Stimulated activated CD8-positive, alpha-beta memory T cell treated with anti-CD3 and anti-CD28 coated beads, Interleukin-4, amount 100 ng/mL, for 4 hours (primary cell): ENCODE measurements at places on chromosomes 5 and 9.

- DNase-seq, result no peak
Observed at GRCh38 chr5:11224436-11225187, 463.6 kb upstream of the DAP start.

DNA sequence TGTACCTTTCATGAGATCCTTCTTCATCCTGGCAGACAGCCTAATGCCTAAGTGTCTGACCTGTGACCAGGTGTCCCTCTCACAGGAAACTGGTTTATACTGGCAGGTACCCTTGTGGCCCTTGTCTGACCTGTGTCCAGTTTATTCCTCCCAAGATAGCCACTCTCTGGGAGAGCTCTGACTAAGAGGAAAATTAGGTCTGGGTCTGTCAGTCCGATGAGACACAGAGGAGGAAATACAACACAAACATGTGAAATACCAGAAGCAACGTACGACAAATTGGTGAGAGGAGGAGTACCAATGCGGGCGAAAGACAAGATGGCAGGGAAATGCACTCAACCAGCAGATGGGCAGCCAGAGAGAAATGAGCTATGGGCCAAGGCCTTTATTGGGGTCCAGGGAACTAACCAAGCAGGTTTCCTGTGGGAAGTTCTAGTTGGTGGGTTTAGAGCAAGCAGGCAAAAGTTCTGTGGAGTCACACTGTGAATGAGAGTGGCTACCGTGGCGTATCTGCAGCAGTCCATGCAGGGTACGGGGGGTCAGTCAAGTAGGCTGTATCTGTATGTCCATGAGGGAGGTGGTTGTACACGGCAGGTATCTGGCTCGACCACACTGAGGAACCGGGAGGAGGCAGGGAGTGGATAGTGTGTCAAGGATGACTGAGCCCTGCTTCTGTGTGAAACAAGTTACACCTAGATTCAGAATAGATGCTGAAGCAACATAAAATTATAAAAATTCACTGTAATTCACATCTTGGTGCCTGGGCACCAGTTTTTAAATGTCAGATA is 109.0 kb downstream of the MLLT3 start:
- no peak for DNase-seq

DNA sequence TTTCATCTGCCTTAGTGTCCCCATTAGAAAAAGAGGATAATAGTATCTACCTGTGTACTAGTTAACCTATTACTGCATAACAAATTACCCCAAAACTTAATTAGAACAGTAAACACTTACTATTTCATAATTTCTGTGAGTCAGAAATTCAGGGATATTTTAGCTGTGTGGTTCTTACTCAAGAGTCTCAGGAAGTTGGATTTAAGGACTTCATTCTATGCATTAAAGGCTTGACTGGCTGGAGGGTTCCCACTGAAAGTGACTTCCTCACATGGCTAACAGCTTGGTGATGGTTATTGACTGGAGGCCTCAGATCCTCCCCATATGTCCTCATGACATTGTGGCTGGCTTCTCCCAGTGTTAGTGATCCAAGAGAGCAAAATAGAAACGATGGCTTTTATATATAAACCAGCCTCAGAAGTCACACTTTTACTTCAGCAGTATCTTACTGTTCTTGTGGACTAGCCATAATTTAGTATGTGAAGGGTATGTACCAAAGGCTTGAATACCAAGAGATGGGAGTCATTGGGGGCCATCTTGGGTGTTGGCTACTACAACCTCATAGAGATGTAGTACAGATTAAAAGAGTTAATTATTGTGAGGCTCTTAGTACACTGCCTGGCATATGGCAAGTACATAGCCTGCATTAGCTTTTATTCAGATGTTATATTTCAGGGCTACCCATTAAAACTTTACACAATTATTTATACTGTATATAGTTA is 9.9 kb downstream of the RAD23B start:
- no peak for DNase-seq

- DNase-seq, result no peak
Observed at GRCh38 chr5:90899014-90899604, 340.5 kb downstream of the ADGRV1 start.

DNA sequence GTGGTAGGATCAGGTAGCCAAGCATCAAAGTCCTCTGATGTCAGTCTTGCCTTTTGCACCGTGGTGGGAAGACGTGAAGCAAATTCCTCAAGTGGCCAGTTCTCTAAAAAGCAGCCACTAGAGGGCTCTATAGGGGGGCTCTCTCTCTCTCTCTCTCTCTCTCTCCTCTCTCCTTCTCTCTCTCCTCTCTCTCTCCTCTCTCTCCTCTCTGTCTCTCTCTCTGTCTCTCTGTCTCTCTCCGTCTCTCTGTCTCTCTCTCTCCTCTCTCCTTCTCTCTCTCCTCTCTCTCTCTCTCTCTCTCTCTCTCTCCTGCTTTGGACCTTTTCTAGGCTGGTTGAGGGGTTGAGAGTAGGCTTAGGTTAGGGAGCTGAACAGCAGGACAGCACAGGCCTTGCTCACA is 13.9 kb upstream of the OSMR start:
- no peak for DNase-seq

DNA sequence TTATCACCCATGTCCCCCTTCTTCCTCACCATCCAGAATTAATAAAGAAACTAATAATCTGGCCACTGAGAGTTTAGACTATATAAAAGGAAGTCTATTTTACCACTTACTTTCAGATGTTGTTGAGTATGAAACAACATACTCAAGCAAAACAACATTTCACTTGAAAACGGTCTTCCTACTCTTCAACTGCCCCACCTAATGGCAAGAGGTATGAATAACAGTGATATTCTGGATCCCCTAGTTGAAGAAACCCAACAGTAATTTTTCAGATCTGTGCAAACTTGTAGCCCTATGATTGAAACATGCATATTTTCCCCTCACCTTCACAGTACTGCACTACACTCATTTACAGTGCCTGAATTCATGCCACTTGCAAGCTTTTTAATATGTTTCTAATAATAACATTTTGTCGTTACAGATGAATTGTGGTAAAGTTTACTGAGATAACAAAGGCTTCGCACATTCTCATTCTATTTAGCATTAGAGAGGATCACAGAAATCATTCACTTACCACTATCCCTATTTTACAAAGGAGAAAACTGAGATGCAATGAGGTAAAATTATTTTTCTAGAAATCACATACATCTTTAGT is 267.9 kb upstream of the PDE4D start:
- no peak for DNase-seq

DNA sequence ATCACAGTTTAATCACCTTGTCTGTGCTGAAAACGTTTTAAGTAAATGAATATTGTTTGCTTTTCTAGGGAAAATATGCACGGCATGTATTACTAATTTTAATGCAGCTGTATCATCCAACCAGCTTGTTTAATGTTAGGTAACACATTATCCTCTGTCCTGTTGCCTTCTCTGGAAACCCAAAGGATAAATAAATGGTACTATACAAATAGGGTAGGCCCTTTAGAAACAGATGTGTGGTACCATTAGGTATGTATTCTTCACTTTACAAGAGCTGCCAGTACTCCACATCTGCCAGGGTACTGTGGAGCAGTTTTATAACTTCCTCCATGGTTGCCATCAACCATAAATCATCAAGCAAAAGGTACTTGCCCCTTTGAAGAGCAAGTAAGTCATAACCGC is 42.9 kb downstream of the FAF2 start:
- DNase-seq, result no peak

- no peak for DNase-seq
Observed at GRCh38 chr5:93078082-93079038, 502.7 kb downstream of the NR2F1-AS1 start.

- no peak for DNase-seq
Observed at GRCh38 chr5:39016587-39017275, 57.5 kb downstream of the RICTOR start.

- no peak for DNase-seq
Observed at GRCh38 chr5:139843991-139844390, 48.4 kb downstream of the PSD2 start.

- no peak for DNase-seq
Observed at GRCh38 chr5:146369691-146370090, 31.1 kb downstream of the POU4F3 start.
